Naive B cell (primary cell): ENCODE measurements at places on chromosomes 5 and 9. TPM values are rescaled to one million over a fixed set of nuclear protein-coding genes. Genes with fewer than 3 reads are reported as not detected.
A peak's percentile ranks its signal among the peaks of the same experiment; 100 is the strongest.

DNA sequence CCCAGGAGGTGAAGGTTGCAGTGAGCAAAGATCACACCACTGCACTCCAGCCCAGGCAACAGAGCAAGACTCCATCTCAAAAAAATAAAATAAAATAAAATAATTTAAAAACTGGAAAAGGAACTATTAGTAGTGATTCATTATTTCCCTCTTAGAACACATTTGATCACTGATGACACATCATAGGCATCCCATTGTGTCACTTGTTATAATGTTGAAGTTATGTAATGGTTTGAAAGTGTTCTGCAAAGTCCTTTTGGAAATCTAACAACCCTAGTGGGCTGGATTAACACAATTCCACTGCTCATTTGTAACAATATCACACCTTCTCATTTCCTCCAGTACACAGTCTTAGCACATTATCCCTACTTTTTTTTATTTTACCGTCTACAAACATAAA, 81.8 kb upstream of the LMNB1 start:
- H3K36me3 ChIP-seq = no peaks in the 10 kb centered on the region
- H3K4me1 ChIP-seq = no peaks in the 10 kb centered on the region
- no peak overlapping the region for H3K4me3 ChIP-seq
- no peaks in the 10 kb centered on the region for H3K27me3 ChIP-seq

Gene LCN9
- polyA plus RNA-seq = not detected

GRCh38 chr5:91118796-91119195, 264.3 kb downstream of the ARRDC3 start:
- no peak for DNase-seq
- H3K27me3 ChIP-seq = no peaks in the 10 kb centered on the region

- peaks cover 8% of the 10 kb centered on the region for H3K36me3 ChIP-seq
- H3K27ac ChIP-seq = no peak overlapping the region
- no peak for DNase-seq
- H3K27me3 ChIP-seq = no peaks in the 10 kb centered on the region
- peaks cover 8% of the 10 kb centered on the region for H3K4me1 ChIP-seq
- no peak overlapping the region for H3K4me3 ChIP-seq
These were observed 145.7 kb downstream of the ZSWIM6 start for GRCh38 chr5:61477788-61478187.

Gene CATSPER3
- 0.31 TPM for polyA plus RNA-seq

Gene NOXA1
- not detected for polyA plus RNA-seq

Gene GTF2H2C
- polyA plus RNA-seq = 23.0 TPM

GRCh38 chr5:76874088-76874581, 24.3 kb downstream of the S100Z start:
- no peak overlapping the region for H3K4me3 ChIP-seq
- peaks cover 13% of the 10 kb centered on the region for H3K4me1 ChIP-seq
- peak; percentile 19 for DNase-seq

DNA sequence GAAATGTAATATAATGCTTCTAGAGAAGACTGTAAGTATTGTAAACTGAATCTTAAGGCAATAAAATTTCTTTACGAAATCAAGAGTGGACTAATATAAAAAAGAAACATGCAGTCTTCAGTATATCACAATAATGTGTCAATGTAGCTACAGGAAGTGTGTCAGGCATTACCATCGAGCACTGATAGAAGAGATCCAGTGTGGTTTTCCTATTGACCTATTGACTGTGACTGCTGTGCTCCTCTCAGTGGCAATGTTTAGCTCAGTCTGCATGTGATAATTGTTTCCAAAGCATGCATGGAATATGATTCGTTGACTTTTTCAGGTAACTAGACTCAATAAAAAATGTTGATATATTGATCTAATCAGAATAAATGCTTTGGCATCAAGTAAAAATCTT, 20.3 kb upstream of the PCSK1 start:
- no peak for DNase-seq
- H3K27me3 ChIP-seq = peaks cover 9% of the 10 kb centered on the region
- peaks cover 8% of the 10 kb centered on the region for H3K36me3 ChIP-seq
- no peak overlapping the region for H3K27ac ChIP-seq

DNA sequence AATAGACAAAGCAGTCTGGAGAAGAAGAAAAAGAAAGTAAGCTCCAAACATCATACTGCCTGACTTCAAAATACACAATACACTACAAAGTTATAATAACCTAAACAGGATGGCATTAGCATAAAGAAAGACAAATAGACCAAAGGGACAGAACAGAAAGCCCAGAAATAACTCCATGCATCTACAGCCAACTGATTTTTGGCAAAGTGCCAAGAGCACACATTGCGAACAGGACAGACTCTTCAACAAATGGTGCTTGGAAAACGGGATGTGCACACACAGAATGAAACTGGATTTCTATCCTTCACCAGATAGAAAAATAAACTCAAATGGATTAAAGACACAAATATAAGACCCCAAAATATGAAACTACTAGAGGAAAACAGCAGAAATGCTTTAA, 66.6 kb upstream of the SPATA31E1 start:
- DNase-seq = no peak
- no peaks in the 10 kb centered on the region for H3K27me3 ChIP-seq
- H3K4me3 ChIP-seq = no peak overlapping the region
- H3K36me3 ChIP-seq = no peaks in the 10 kb centered on the region
- no peak overlapping the region for H3K27ac ChIP-seq
- no peaks in the 10 kb centered on the region for H3K4me1 ChIP-seq

DNA sequence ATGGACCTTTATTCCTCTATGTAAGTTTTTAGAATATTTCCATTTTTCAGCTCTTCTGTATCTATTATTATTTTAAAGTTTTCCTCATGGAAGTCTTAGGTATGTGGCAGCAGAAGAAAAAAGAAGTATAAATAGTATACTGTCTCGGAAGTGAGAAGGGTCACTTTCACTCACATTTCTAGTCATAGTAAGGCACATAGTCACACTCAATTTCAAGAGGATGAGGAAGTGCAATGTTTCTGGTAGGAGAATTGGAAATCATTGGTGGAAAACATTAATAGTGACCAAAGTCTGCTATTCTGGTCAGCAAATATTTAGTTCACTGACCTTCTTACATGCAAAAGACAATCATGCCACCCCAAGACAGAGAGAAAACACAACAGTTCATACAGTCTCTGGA, 35.2 kb upstream of the TNFSF8 start:
- H3K27me3 ChIP-seq = peaks cover 6% of the 10 kb centered on the region
- peaks cover 23% of the 10 kb centered on the region for H3K36me3 ChIP-seq
- no peak overlapping the region for H3K27ac ChIP-seq
- H3K4me3 ChIP-seq = no peak overlapping the region

Gene ELAVL2
- not detected for polyA plus RNA-seq

- H3K4me1 ChIP-seq = peaks cover 75% of the 10 kb centered on the region
- H3K27ac ChIP-seq = no peak overlapping the region
- peak overlapping the region; percentile 91 for H3K4me3 ChIP-seq
- H3K27me3 ChIP-seq = no peaks in the 10 kb centered on the region
- H3K36me3 ChIP-seq = peaks cover 10% of the 10 kb centered on the region
These were observed 4.8 kb downstream of the GLIPR2 start for GRCh38 chr9:36141288-36141687.

DNA sequence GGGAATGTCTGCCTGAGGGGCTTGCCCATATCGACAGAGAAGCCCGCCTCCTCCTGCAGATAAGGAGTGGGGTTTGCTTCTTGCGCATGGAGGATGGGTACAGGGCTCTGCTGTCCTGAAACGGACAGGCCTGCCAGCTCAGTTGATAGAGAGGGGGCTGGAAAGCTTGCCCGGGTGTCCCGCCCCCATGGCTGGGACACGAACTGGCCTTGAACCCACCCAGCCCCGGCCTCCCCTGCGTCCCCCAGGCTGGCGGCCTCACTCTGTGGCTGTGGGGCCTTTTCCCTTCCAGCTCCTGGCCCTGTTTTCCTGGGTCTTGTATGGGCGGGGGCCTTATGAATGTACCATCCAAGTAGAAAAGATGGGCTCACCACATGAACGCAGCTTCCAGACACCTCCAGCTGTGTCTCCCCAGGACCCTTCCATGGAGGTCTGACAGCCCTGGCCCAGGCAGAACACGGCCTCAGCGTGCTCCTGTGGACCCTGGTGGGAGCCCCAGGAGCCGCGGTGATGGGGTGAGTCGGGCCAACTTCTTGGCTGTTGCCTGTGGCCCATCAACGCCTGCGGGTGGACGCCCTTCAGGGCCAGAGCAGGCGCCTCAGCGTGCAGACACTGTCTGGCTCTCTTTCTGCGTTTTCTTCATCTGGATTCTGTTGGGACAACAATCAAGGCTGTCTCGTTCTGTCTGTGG, 15.9 kb upstream of the SLC2A6 start:
- no peak overlapping the region for H3K4me3 ChIP-seq
- no peaks in the 10 kb centered on the region for H3K36me3 ChIP-seq
- no peak for DNase-seq
- no peak overlapping the region for H3K27ac ChIP-seq
- H3K4me1 ChIP-seq = no peaks in the 10 kb centered on the region
- peaks cover 4% of the 10 kb centered on the region for H3K27me3 ChIP-seq

DNA sequence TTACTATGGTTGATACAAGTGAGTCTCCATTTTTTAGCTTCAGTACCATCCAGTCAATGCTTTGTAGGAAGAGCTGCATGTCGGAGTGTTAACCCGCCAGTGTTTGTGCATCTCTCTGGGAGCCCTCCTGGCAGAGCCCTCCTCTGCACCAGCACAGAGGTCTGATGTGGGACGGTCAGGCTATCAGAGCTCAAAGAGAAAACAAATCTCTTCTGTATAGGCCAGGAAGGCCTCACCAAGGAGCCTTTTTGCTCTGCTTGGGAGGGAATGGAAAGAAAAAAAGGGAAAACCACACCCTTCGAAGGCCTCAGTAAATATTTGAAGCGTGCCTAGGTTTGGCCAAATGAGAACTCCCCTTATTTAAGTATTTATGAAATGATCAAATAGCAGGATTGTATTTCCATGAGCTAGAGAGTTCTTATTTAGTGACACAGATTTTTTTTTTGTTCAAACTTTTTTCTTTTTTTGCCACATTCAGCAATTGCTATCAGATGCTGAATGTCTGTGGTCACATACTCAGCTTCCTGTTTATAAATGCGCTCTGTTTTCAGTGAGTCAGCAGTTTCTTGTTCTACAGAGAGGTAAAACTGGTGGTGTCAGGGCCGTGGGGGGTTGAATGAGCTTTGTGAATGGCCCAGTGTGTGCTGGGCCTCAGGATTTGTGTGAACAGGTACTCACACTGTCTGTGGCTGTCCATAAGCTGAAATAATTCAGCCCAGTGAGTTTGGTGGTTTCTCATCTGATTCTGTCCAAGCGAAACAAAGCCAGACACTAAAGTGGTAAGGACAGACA, 226.6 kb downstream of the SNX18 start:
- no peak overlapping the region for H3K27ac ChIP-seq
- peaks cover 15% of the 10 kb centered on the region for H3K4me1 ChIP-seq
- H3K36me3 ChIP-seq = no peaks in the 10 kb centered on the region
- H3K27me3 ChIP-seq = no peaks in the 10 kb centered on the region
- DNase-seq = peak; percentile 33

- no peak overlapping the region for H3K4me3 ChIP-seq
- no peak overlapping the region for H3K27ac ChIP-seq
- H3K27me3 ChIP-seq = no peaks in the 10 kb centered on the region
- H3K4me1 ChIP-seq = peaks cover 8% of the 10 kb centered on the region
These were observed 161.0 kb downstream of the SPATA31D1 start for GRCh38 chr9:82149501-82149946.

Gene ZNF608
- polyA plus RNA-seq = 7.0 TPM

- no peaks in the 10 kb centered on the region for H3K36me3 ChIP-seq
- H3K27ac ChIP-seq = no peak overlapping the region
- peaks cover 2% of the 10 kb centered on the region for H3K4me1 ChIP-seq
- H3K4me3 ChIP-seq = no peak overlapping the region
These were observed 38.1 kb upstream of the SPATA31D4 start for GRCh38 chr9:81890104-81890503.

Gene PHF24
- polyA plus RNA-seq = not detected

Gene COL23A1
- 0.16 TPM for polyA plus RNA-seq

GRCh38 chr5:146103594-146103993, 1.8 kb downstream of the PLAC8L1 start:
- H3K4me3 ChIP-seq = no peak overlapping the region
- no peaks in the 10 kb centered on the region for H3K27me3 ChIP-seq
- peaks cover 5% of the 10 kb centered on the region for H3K4me1 ChIP-seq
- H3K36me3 ChIP-seq = no peaks in the 10 kb centered on the region
- DNase-seq = no peak

DNA sequence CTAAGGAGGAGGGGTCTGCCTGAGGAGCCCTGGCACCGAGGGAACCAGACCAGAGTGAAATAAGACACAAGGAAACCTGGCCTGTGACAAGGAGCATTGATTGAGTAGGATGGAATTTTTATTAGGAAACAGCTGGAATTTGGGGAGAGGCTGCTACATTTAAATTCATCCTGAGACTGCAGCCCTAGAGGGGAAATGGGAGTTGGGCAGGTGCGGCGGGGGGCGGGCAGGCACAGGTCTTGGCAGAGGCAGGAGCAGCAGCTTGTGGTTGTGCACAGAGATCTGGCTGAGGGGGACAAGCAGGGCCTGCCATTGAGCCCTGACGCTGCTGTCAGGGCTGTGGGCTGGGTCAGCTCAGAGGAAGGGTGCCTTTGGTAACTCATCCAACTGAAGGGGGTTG, 71.6 kb downstream of the PCDH1 start:
- H3K4me3 ChIP-seq = no peak overlapping the region
- DNase-seq = no peak
- peaks cover 76% of the 10 kb centered on the region for H3K27me3 ChIP-seq
